ENCODE measurements at places on chromosomes 1 and 21.

GRCh38 chr21:45219517-45219916 lies 68.2 kb downstream of the POFUT2 start:
- no peak for DNase-seq

- no peak for DNase-seq
Measured at GRCh38 chr21:44508426-44508710, 31.6 kb downstream of the KRTAP10-1 start.

DNA sequence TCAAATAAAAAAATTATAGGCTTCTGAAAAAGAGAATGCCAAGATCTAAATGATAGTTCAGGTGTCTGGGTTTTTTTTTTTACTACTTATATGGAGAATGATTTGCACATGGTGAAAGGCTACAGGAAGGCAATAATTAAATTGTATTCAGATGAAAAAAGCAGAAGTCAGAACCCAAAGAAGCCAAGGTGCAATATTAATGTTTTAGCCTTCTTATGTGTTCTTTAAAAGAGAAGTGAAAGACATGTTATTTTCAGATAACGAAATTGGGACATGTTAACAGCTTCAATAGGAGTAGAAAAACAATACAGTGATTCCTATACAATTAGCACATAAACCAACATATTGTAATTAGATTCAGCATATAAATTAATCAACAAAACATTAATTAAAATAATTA lies 452.9 kb upstream of the PRMT6 start:
- no peak for DNase-seq

GRCh38 chr1:246198115-246198816 lies 308.8 kb downstream of the SMYD3 start:
- no peak for DNase-seq

DNA sequence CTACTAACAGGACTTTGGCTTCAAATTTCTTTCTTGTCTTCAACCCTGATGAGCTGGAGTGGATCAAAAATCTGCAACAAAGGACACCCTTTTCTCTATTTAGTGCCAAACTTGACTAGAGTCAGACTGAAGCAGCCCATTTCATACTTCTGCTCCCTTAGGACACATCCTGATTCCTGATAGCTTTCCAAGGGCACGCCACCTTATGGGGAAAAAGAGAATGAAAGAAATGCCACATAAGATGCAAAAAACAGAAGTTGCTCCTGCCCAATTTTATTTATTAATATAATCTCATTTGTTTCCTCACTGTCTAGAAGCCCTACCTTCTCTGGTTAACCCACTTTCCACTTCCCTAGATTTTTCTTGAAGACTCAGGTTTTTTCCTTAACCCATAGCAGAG lies 72.7 kb upstream of the NBPF4 start:
- DNase-seq, result no peak

- no peak for DNase-seq
Measured at GRCh38 chr1:111908011-111908621, 81.4 kb downstream of the KCND3 start.

- DNase-seq, result no peak
Measured at GRCh38 chr1:112446411-112446810, 50.4 kb downstream of the CTTNBP2NL start.

DNA sequence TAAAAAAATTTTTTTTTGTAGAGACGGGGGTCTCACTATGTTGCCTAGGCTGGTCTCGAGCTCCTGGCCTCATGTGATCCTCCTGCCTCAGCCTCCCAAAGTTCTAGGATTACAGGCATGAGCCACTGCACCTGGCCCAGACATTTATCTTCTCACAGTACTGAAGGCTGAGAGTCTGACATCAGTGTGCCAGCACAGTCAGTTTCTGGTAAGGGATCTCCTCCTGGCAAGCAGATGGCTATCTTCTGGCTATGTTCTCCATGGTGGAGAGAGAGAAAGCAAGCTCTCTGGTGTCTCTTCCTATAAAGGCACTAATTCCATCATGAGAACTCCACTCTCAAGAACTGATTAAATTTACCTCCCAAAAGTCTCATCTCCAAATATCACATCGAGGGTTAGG lies 57.8 kb upstream of the C1orf185 start:
- DNase-seq, result no peak

DNA sequence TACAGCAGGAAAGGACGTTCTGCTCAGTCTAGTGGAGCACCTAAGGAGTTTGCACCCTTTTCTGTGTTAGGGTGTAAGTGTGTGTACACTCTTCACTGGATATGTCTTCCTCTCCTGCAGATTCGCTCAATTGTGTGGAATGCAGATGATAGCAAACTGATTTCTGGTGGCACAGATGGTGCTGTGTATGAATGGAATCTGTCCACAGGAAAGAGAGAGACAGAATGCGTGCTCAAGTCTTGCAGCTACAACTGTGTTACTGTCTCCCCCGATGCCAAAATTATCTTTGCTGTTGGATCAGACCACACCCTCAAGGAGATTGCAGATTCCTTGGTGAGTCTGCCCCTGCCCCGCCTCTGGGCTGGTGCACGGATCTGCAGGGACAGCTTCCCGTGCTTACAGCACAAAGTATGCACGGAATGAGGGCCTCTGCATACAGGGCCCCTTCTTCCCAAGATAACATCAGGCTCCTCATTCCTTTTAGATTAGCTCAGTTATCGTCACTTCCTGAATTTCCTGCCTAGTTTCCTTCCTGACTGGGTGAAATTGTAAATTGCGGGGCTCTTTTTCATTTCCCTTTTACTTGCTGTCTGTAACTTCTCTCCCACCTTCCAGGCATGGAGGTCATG lies 34.6 kb downstream of the CFAP57 start:
- DNase-seq, result peak; percentile 25

DNA sequence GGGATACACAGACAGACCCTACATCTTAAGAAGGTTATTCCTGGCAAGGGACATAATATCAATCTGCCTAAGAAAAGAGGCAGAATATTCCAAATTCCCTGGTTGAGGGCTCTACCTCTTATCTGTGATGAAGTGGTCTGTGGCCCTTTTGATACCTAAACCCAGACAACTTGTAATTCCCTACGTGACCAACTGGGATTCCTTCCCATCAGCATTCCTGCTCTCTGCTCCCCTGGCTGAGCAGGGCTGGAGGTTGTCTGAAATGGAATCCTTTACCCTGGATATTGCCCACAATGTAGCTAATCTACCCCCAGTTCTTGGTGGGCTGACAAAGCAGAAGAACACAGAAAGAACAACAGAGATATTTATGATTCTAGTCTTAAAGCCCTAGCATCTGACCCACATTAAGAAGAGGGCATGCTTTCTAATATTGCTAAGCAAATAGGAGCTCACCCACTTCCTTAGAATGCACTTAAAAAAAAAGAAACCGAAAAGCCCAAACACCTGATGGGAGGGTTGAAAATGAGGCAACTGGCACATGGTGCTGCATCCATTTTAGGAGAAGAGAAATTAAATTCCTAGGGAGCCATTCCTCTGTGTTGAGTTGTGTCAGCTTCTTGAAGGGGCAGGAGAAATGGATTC lies 36.8 kb downstream of the GADD45A start:
- no peak for DNase-seq

DNA sequence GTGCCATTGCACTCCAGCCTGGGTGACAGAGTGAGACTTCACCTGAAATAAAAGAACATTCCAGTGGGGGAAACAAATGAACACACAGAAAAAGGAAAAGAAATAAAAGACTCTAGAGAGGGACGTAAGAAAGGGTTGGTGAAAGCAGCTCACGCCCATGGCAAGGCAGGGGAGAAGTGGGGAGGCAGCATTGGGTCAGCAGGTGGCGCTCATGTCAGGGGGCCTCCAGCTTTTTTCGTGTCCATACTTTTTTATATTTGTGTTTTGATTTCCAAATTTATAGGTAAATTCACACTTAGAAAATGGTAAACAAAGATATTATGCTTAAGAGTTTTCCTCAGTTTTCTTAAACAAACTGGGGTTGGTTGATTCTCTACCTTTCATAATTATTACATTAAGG lies 45.5 kb downstream of the VPS13D start:
- no peak for DNase-seq

DNA sequence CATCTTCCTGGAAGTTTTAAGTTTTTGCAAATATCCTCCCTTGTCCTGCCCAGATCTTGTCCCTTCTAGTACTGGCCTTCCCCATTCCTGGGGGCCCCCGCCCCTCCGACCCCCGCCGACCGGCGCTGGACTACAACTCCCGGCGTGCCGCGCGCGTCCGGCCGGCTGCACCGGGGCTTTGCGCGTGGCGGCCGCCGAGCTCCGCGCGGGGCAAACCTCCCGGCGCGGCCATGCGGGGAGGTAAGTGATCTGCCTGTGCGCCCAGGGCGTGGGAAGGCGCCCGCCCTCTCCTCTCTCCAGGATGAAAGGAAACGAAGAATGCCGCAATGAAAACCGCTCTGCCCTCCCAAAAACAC lies 3.2 kb upstream of the SAMD13 start:
- peak; percentile 35 for DNase-seq

- no peak for DNase-seq
Measured at GRCh38 chr1:110880708-110881374, 7.9 kb downstream of the CD53 start.

- no peak for DNase-seq
Measured at GRCh38 chr1:51504806-51505525, 14.1 kb downstream of the EPS15 start.

GRCh38 chr1:67896826-67897225 lies 63.6 kb upstream of the GNG12 start:
- no peak for DNase-seq

- DNase-seq, result no peak
Measured at GRCh38 chr1:46343705-46344104, 3.1 kb downstream of the NSUN4 start.

DNA sequence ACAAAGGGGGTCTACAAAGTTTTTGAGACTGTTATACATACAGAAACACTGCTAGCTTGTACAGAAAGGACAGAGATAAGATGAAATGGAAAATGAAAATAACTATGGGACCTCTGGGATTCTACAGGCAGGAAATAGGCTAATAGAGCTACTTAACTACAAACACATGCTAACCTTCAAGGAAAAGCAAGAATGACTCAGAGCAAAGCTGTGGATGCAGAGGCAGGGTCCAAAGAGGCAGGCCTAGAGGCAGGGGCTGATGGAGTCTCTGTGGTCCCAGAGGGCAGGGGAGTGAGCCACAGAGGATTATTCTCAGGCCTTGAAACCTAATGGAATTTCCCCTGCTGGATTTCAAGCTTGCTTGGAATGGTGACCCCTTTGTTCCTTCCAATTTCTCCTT lies 18.7 kb upstream of the GOLT1A start:
- DNase-seq, result no peak

GRCh38 chr1:37951783-37952624 lies 5.2 kb upstream of the INPP5B start:
- no peak for DNase-seq

GRCh38 chr21:37550157-37550556 lies 183.6 kb downstream of the DYRK1A start:
- no peak for DNase-seq

DNA sequence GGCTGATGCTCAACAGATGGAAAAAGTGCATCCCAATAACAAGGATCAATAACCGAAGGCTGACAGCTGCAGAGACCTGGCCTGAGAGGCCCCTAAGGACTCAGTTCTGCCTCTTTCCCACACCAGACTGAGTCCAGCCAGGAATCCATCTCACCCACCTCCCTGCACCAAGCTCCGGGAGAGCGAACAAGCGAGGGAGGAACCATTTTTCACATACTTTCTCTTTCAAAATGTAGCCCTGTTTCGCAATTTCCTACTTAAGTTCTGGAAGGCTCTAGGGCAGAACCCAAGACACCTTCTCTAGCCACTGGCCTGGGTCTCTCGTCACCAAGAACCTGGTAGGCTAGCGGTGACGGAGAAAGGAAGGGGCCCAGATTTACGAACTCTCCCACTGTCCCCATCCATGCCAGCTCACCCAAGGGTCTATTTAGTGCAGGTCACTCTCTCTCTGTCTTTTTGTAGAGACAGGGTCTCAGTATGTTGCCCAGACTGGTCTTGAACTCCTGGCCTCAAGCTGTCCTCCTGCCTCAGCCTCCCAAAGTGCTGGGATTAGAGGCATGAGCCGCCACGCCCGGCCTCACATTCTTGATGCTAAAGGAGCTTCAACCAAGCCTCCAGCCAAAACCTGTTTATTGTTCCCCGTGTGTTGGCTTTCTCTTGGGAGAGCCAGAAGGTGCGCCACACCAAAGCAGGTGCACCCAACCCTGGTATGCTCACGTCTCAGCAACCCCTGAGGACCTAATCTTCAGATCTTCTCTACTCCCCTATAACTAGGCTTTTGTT lies 10.9 kb upstream of the GNL2 start:
- DNase-seq, result no peak

DNA sequence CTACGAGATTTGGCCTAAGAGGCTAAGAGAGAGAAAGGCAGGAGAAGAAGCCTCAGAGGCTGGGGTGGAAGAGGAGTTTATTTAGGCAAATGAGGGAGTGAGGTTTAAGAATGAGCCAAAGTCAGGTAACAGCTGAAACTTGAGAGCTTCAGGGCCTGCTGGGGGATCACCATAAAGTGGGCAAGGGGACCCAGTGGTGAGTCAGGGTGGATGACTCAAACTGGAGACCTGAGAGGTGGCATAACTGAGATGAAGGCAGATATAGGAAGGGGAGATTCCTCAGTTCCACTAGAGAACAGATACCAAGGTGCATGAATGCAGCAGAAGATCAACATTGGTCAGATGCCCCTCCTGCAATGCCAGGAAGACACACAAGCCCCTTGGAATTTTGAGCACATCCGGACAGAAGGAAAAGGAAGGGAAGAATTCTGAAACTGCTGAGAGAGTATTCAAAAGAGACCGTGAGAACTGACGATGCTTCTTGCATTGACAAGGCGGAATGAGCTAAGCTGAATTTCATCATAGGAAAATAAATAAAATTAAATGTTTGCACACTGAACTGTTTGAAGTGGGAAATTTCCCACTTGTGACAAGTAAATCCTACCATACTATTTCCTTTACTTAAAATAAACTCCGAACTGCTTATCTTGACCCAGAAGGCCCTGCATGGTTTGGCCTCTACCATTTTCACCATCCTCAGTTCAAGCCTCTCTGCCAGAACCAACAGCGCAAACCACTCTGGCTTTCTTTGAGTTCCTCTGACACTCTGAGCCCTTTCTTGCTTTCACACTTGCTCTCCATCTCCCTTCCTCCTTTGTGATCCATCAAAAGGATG lies 94.1 kb downstream of the NMNAT2 start:
- no peak for DNase-seq

- no peak for DNase-seq
Measured at GRCh38 chr1:109379422-109379821, 18.3 kb downstream of the SORT1 start.

GRCh38 chr21:32858628-32859027 lies 87.1 kb upstream of the PAXBP1 start:
- DNase-seq, result no peak

- no peak for DNase-seq
Measured at GRCh38 chr1:231423648-231424047, 1.6 kb upstream of the EGLN1 start.

- no peak for DNase-seq
Measured at GRCh38 chr1:163035446-163036249, 33.5 kb upstream of the RGS4 start.

- DNase-seq, result no peak
Measured at GRCh38 chr1:80629304-80629837, 1171.4 kb upstream of the ADGRL2 start.

GRCh38 chr1:162145966-162146696 lies 76.6 kb downstream of the NOS1AP start:
- no peak for DNase-seq

DNA sequence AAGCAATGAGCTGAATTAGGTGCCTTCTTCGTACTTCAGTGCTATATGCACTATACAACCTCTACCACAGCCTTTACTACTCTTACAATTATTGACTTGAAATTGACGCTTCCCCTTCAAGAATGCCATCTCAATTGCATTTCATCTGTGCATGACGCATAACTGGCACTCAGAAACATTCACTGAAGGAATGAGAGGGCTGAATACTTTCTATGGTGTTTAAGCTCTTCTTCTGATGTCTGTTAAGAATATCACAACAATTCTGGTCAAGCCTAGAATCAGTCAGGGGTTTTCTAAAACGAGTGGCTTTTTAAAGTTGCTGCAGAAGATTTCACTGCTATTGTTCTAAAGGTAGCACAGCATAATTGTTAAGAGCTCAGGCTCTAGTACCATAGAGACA lies 11.5 kb downstream of the DENND1B start:
- no peak for DNase-seq
